ENCODE measurements at places on chromosomes 5 and 9.
A peak's percentile ranks its signal among the peaks of the same experiment; 100 is the strongest.

- no peak for DNase-seq
Measured at GRCh38 chr9:116539549-116539948, 147.6 kb upstream of the TRIM32 start.

- no peak for DNase-seq
Measured at GRCh38 chr5:58737671-58738070, 154.8 kb downstream of the RAB3C start.

- peak; percentile 67 for DNase-seq
Measured at GRCh38 chr5:123538670-123539459, 26.9 kb downstream of the CSNK1G3 start.

DNA sequence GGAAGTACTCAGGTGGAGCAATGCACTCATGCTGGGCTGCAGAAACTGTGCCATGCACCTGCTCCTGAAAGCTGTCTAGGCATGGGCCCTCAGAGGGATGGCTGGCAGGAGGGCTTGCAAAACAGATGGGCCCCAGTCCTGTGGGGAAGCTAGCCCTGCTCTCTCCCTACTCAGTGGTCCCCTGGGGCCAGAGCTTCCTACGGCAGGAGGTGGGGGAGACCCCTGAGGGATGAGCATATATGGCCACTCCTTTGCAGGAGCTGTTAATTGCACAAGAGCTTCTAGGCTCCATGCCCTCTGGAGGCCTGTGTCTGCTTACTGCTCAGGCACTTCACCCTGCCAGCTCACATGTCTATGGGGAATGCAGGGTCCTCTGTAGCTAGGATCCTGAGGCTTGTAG is 545.3 kb upstream of the PTPRD start:
- DNase-seq: no peak

GRCh38 chr9:133132174-133132573 is 11.1 kb upstream of the RALGDS start:
- DNase-seq: no peak

DNA sequence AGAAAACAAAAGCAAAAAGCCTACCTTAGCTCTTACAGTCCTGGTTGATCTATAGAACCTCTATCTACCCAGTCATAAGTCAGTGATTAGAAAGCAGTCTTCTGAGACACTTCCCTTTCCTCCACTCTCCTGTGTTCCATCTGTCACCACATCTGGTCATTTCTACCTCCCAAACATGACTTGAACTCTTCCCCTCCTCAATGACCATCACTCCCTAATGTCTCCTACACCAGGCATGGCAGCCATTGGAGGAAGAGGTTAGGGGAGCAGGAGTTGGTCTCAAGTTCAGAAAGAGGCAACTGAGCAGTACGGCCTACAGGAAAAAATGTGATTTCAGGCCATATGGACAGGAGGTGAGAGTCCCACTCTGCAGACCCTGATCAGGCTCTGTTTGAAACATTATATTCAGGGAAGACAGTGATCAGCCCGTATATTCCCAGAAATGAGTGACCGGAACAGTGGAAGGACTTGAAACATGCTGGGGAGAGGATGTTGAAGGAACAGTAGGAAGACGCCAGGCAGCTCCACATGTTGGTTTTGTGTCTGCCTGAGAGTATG is 12.0 kb downstream of the ABLIM3 start:
- no peak for DNase-seq

GRCh38 chr5:73862796-73863195 is 236.8 kb downstream of the ARHGEF28 start:
- no peak for DNase-seq

GRCh38 chr5:40401284-40402006 is 278.3 kb upstream of the PTGER4 start:
- no peak for DNase-seq
